Psoas muscle (tissue), 8 donors: ENCODE measurements at places on chromosomes 1 and 21. TPM values are rescaled to one million over a fixed set of nuclear protein-coding genes. Genes with fewer than 3 reads are reported as not detected.

DNA sequence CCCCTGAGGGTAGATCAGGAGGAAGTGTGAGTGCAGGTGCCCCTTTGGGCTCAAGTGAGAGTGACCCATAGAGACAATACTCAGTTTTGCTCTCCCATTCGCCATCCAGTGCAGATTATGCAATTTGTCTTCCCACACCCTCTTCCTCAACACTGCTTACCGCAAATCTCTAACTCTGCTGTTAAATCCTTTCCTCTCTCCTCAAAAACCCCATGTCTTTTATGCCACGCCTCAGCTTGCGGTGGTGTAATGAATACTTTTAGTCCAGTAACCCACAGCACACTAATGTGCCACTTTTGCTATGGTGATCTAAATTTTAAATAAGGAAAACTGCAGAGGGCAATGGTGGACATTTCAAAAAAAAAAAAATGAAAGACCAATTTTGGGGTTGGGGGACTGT lies 57.7 kb downstream of the PRRX1 start:
- DNase-seq = no peak
- H3K27me3 ChIP-seq = no peaks in the 10 kb centered on the region
- no peak overlapping the region for H3K4me3 ChIP-seq
- H3K27ac ChIP-seq = no peak overlapping the region

The ATAD3A gene
- total RNA-seq = 33.5 TPM

DNA sequence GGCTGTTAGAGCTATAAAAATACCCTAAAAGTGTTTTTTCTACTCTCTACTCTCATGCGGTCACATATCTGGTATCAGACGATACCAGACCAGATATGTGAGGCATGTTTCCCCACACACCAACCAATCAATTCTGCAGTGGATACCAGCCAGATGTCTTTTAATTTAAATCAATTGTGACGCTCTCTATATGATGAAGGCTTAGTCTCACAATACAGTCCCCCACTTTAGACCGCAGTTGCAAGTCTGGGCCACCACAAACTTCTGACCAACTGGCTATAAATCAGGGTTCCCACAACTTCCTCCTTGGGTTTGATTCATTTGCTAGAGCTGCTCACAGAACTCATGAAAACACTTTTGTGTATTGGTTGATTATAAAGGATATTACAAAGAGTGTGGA lies 586.1 kb upstream of the ZP4 start:
- H3K4me1 ChIP-seq = no peaks in the 10 kb centered on the region
- no peaks in the 10 kb centered on the region for H3K36me3 ChIP-seq
- no peak overlapping the region for H3K27ac ChIP-seq
- no peak overlapping the region for H3K4me3 ChIP-seq
- no peaks in the 10 kb centered on the region for H3K27me3 ChIP-seq
- DNase-seq = no peak

The TRPM2 gene
- 1.7 TPM for total RNA-seq

The NEGR1 gene
- 4.7 TPM for total RNA-seq

GRCh38 chr1:71640116-71640515 lies 559.3 kb upstream of the ZRANB2 start:
- H3K36me3 ChIP-seq = no peaks in the 10 kb centered on the region
- no peak overlapping the region for H3K27ac ChIP-seq
- no peaks in the 10 kb centered on the region for H3K4me1 ChIP-seq
- DNase-seq = no peak
- no peak overlapping the region for H3K4me3 ChIP-seq
- no peaks in the 10 kb centered on the region for H3K27me3 ChIP-seq

GRCh38 chr1:26545969-26546323 lies 16.4 kb downstream of the RPS6KA1 start:
- H3K36me3 ChIP-seq = no peaks in the 10 kb centered on the region
- H3K27me3 ChIP-seq = no peaks in the 10 kb centered on the region
- H3K4me3 ChIP-seq = peak overlapping the region; percentile 51
- no peak for DNase-seq

The ACTL8 gene
- not detected for total RNA-seq

GRCh38 chr1:177569476-177569875 lies 398.7 kb downstream of the BRINP2 start:
- H3K4me1 ChIP-seq = no peaks in the 10 kb centered on the region
- no peak for DNase-seq
- no peak overlapping the region for H3K27ac ChIP-seq
- H3K27me3 ChIP-seq = no peaks in the 10 kb centered on the region

DNA sequence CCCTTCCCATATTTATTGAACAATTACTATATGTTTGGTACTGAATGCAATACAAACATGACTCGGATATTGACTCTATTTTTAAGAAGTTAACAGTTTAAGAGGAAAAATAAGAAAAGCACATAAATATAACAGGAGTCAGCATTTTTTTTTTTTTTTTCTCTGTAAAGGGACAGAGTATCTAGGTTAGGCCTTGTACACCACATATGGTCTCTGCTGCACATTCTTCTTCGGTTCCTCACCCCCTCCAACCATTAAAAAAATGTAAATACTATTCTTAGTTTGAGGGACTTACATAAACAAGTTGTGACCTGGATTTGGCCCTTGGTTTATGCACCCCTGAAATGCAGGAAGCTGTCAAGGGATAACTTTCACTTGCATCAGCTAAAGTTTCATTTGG lies 40.4 kb downstream of the PHC2 start:
- no peak for DNase-seq
- H3K27ac ChIP-seq = no peak overlapping the region
- no peaks in the 10 kb centered on the region for H3K36me3 ChIP-seq
- no peaks in the 10 kb centered on the region for H3K27me3 ChIP-seq
- H3K4me1 ChIP-seq = peaks cover 24% of the 10 kb centered on the region

The MED8 gene
- total RNA-seq = 15.4 TPM

The NID1 gene
- total RNA-seq = 31.8 TPM

GRCh38 chr1:75338616-75339483 lies 204.7 kb downstream of the LHX8 start:
- DNase-seq = no peak
- H3K4me3 ChIP-seq = no peak overlapping the region
- peak overlapping the region; percentile 60 for H3K27ac ChIP-seq
- peaks cover 24% of the 10 kb centered on the region for H3K4me1 ChIP-seq

DNA sequence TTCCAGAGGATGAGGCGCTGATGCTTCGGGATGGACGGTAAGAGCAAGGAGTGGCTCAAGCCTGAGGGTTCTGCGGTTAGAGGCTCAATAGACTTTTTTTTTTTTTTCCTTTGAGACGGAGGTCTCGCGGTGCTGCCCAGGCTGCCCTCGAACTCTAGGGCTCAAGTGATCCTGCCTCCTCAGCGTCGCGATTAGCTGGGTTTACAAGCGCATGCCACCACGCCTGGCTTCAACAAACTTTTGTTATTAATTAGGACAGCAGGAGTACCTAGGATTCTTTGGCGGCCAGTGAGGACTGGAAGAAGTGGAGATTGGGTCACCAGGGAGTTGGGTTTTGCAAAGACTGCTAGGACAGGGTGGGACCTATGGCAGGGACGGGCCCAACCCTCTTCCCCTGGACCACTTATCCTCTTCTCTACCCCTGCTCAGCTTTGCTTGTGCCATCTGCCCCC lies 587 bp downstream of the SCNM1 start:
- H3K27me3 ChIP-seq = no peaks in the 10 kb centered on the region
- peaks cover 54% of the 10 kb centered on the region for H3K4me1 ChIP-seq
- peaks cover 3% of the 10 kb centered on the region for H3K36me3 ChIP-seq
- no peak for DNase-seq
- H3K27ac ChIP-seq = peak overlapping the region; percentile 92
- peak overlapping the region; percentile 80 for H3K4me3 ChIP-seq

GRCh38 chr1:41333146-41333784 lies 28.0 kb upstream of the FOXO6 start:
- H3K4me3 ChIP-seq = no peak overlapping the region
- H3K36me3 ChIP-seq = no peaks in the 10 kb centered on the region
- H3K4me1 ChIP-seq = no peaks in the 10 kb centered on the region
- DNase-seq = no peak
- no peaks in the 10 kb centered on the region for H3K27me3 ChIP-seq

- peak overlapping the region; percentile 90 for H3K27ac ChIP-seq
- no peaks in the 10 kb centered on the region for H3K36me3 ChIP-seq
- DNase-seq = peak; percentile 74
- peak overlapping the region; percentile 51 for H3K4me3 ChIP-seq
- H3K27me3 ChIP-seq = no peaks in the 10 kb centered on the region
Observed at GRCh38 chr1:27563591-27564471, 40.1 kb downstream of the AHDC1 start.

The TIAM1 gene
- total RNA-seq = 1.7 TPM

- DNase-seq = no peak
- no peaks in the 10 kb centered on the region for H3K4me1 ChIP-seq
- H3K4me3 ChIP-seq = no peak overlapping the region
Observed at GRCh38 chr1:224080115-224080774, 33.7 kb upstream of the FBXO28 start.

DNA sequence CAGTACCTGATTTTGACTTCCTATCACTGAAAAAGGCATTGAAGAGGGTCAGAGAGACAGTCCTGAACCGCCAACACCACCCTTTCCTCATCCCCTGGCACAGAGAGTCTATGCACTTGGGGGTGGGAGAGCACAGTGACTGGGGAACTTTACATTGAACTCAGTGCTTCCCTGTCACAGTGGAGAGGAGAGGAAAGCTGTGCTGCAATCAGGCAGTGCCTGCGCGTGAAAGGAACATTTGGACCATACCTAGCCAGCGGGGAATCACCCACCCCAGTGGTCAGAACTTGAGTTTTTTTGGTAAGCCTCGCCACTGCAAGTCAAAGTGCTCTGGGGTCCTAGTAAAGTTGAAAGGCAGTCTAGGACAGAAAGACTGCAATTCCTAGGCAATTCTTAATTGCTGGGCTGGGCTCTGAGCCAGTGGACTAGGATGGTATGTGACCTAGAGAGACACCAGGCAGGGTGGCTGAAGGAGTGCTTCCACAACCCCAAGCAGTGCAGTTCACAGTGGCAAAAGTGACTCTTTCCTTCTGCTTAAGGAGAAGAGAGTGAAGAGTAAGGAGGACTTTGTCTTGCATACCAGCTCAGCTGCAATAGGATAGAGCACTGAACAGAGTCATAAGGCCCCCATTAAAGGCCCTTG lies 9.4 kb upstream of the HENMT1 start:
- no peaks in the 10 kb centered on the region for H3K4me1 ChIP-seq
- H3K4me3 ChIP-seq = no peak overlapping the region
- DNase-seq = no peak
- H3K27ac ChIP-seq = no peak overlapping the region
- H3K36me3 ChIP-seq = no peaks in the 10 kb centered on the region

- H3K4me3 ChIP-seq = no peak overlapping the region
- H3K27me3 ChIP-seq = no peaks in the 10 kb centered on the region
- H3K27ac ChIP-seq = no peak overlapping the region
- H3K4me1 ChIP-seq = no peaks in the 10 kb centered on the region
- no peak for DNase-seq
Observed at GRCh38 chr1:74463333-74463988, 49.0 kb downstream of the LRRC53 start.

DNA sequence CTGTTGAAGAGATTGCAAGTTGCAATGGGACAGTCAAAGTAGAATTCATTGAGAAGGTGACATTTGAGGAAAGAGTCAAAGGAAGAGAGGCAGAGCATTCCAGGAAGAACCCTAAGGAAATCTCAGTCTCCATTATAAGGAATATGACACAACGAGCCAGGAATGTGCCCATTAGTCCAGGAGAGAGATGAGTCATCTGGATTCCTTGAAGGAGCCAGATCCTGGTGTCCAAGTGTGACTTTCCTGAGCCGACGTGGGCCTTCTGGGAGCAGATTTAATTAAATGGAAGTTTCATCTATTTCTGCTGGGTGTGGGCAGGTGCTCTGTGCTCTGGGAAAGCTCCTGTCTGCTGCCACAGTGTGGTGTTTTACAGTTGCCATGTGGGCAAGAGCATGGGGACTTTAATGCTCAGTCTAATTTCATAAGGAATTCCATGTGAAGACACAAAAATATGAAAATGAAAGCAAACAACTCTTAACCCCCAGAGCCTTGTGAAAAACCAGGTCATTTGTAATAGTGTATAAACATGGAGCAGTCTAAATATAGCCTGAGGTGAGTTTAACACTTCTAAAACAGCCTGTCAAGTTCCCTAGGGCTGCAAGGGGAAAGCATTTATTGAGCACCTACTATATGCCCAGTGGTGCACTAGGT lies 111.4 kb upstream of the ARTN start:
- peaks cover 8% of the 10 kb centered on the region for H3K36me3 ChIP-seq
- DNase-seq = no peak
- H3K4me3 ChIP-seq = no peak overlapping the region
- H3K27ac ChIP-seq = peak overlapping the region; percentile 54

DNA sequence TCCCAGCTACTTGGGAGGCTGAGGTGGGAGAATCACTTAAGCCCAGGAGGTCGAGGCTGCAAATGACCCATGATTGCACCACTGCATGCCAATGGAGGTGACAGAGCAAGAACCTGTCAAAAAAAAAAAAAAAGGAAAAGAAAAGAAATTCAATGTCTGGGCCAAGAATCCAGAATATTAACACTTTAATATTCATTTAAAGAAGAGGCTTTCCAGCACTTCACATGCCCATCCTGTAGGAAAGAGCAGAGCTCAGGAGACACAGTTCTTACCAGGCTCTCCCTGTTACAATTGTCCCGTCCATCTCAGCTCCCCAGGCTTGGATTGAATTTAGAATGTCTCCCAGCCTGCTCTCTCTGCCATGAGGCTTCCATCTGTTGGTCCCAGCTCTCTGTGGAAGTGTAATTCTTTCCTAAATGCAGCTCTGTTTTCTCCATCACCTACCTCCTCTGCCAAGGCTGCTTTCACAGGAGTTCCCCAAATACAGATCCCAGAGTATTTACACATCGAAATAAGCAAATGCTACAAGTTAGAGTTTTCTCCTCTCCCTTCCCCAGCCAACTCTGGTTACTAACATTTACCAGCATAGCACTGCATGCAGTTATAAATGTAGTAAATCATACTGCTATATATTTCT lies 116.6 kb upstream of the CDC42BPA start:
- no peaks in the 10 kb centered on the region for H3K27me3 ChIP-seq
- H3K27ac ChIP-seq = no peak overlapping the region
- no peak for DNase-seq

DNA sequence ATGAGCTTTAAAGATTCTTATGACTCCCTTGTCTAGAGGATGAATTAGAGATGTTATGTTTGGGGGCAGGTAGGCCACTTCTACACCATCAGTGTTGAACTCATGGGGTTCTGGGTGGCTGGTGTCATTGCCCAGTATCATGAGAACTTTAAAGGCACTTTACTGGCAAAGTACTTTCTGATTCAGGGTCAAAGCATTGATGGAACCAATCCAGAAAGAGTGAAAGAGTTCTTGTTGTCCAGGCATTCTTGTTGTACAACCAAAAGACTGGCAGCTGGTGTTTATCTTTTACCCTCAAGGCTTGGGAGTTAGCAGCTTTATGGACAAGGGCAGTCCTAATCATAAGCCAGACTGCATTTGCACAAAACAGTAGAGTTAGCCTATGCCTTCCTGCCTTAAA lies 673.0 kb downstream of the USP25 start:
- no peak overlapping the region for H3K4me3 ChIP-seq
- H3K4me1 ChIP-seq = no peaks in the 10 kb centered on the region
- H3K27ac ChIP-seq = no peak overlapping the region
- no peaks in the 10 kb centered on the region for H3K36me3 ChIP-seq

GRCh38 chr1:232383455-232384123 lies 246.3 kb downstream of the SIPA1L2 start:
- H3K4me3 ChIP-seq = no peak overlapping the region
- no peak for DNase-seq
- H3K36me3 ChIP-seq = no peaks in the 10 kb centered on the region
- peaks cover 8% of the 10 kb centered on the region for H3K4me1 ChIP-seq
- no peaks in the 10 kb centered on the region for H3K27me3 ChIP-seq

The RNU1-3 gene
- total RNA-seq = 1,264 TPM
